ENCODE measurements at places on chromosomes 1 and 21.

GRCh38 chr1:94895518-94895917 lies 31.4 kb downstream of the CNN3 start:
- DNase-seq, result no peak

DNA sequence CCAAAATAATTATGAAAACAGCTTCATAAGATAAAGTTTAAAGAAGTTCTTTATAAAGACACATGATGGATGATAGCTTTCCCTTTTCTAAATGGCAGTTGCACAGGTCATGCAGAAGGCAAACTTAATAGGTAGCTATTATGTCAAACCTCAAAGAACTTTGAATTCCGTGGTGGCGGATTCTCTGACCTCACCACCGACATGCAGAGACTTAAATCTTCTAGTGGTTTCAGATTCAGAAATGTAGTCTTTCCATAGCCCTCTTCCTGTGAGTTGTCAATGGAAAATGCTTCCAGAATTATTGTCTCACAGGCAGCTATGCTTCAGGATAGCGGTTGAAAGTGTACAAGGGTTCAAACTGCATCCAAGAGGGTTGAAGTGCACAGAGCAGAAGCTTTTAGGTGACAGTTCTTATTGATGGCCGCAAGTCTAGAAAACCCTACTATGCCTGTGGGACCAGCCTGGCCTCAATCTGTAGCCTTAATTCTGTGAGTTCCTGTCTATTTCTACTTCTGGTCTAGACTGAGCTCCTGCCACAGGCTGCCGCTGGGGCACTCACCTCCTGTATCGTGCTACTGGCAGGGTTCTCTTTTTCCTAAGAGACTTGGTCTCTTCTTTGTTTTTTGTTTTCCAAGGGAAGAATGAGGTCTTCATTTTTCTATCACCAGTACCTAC lies 117.0 kb upstream of the ERRFI1 start:
- DNase-seq, result no peak

DNA sequence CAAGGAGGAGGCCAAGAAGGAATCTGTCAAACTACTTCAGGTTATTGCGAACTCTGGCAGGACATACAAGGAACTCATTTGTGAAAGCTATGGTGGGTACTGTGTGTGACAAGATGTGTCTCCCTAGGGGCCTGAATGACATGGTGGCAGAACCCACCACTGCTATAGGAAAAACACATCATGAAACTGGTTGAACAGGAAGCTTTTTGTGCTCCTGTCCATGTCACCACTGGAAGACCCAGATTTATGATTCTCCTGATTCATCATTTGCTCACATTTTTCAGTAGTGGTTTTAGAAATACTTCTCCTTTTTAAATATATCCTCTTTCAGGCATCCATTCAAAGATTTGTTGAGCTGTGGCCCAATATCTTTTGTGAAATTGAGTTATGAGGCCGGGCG lies 23.6 kb downstream of the ARMH1 start:
- no peak for DNase-seq

DNA sequence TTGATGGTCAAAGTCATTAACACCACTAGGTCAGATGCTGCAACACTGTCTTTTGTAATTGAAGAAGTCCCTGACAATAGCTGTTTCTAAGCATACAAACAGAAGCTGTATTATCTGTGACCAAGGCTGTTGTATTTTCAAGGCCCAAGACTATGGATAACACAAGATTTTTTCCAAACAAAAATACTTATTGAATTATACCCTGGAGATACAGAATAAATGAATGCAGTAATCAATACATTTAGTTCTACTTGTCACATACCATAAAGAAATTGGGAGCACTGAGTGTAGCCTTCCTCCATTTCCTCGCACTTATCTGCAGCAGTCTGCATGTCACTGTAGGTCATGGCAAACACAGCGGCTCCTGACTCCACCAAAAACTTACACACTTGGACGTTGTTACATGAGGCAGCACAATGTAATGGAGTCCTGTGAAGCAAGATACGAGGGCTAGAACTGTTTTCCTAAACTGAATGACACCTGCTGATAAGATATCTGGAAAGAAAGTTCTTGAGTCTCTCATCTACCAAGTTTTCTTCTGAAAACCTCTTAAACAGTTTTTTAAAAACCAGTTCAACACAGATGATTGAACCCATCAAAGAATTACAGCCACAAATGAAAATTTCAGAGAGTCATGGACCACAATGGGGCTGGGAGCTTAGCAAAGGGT lies 56.9 kb downstream of the TP53BP2 start:
- no peak for DNase-seq

DNA sequence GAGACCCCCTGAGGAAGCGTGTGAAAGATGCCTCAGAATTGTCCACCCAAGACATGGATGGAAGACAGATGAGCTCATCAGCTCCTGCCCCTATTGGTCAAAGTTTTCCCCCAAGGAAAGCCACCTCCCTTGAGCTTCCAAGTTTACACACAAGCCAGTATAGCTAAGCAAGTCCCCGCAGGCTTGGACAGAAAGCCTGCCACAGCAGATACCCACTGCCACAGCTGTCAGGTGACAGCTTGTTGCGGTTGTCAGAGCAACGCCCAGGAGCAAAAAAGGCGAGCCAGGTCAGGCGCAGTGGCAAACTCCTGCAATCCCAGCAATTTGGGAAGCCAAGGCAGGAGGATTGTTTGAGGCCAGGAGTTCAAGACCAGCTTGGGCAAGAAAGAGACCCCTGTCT lies 60.9 kb upstream of the IFNAR2 start:
- DNase-seq, result no peak

- no peak for DNase-seq
Measured at GRCh38 chr1:220241072-220241663, 31.1 kb downstream of the RAB3GAP2 start.

GRCh38 chr1:76259270-76259669 lies 184.7 kb downstream of the ST6GALNAC3 start:
- DNase-seq, result no peak

GRCh38 chr21:36767096-36767495 lies 68.2 kb downstream of the SIM2 start:
- DNase-seq, result no peak

DNA sequence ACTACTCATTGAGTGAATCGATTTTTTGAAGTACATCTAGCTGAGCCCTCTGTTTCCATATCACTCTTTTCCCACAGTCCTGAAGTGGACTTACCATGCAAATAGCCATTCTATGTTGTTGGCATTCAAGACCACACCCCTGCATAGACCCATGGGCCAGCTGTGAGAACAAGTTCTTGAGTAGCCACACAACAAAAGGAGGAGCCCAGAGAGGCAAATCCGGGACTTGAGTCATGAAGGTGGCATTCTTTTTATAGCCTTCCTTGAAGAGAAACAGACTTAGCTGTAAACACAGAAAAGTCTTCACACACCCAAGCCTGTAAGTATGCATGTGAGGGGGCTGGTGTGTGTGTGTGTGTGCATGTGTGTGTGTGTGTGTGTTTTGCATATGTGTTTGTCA lies 13.8 kb upstream of the SPRR5 start:
- DNase-seq, result no peak

DNA sequence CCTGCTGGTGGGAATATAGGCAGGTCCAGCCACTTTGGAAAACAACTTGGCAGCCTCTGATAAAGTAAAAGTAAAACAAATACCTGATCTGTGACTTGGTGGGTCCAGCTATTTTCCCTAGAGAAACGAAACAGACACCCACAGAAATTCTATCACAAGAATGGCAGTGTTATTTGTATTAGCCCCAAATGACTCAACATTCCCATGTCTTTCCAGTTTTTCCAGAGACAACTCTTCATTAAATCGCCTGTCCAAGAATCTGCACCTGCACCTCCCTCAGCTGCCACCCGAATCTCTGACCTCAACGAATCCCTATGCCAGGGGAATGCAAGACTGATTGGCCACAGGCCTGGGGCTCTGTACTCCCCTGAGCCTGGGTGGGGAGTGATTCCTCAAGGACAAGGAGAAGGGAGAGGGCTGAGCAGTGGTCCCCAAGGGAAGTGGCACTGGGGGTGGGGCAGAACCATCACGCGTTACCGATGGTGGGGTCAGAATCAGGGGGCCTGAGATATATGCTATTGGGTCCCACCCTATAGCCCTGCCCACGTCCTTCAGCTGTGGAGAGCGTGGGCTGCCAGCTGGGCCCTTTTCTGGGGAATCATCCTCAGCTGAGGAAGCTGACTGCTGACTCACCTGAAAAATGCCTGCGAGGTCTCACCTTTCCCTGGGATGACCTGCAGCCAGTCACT lies 553.0 kb downstream of the PTPRU start:
- DNase-seq, result no peak

DNA sequence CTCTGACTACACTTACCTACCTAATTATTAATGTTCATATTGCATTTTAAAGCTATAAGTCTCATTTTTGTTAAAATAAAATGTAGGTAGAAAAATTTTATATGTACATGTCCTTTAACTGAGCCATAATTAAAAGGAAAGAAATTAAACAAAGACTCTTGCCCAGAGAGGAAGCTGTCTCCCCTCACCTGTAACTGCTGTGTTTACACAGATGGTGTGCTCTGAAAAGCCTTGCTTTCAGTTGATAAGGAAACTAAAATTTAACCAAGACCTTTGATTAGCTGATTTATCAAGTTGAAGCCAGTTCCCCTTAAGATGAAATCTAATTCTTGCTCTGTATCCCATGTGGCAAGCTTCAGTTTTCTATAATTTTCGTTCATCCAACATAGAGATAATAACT lies 213.5 kb downstream of the LYPLAL1 start:
- DNase-seq, result no peak

GRCh38 chr1:173920861-173921260 lies 3.7 kb upstream of the SERPINC1 start:
- no peak for DNase-seq

DNA sequence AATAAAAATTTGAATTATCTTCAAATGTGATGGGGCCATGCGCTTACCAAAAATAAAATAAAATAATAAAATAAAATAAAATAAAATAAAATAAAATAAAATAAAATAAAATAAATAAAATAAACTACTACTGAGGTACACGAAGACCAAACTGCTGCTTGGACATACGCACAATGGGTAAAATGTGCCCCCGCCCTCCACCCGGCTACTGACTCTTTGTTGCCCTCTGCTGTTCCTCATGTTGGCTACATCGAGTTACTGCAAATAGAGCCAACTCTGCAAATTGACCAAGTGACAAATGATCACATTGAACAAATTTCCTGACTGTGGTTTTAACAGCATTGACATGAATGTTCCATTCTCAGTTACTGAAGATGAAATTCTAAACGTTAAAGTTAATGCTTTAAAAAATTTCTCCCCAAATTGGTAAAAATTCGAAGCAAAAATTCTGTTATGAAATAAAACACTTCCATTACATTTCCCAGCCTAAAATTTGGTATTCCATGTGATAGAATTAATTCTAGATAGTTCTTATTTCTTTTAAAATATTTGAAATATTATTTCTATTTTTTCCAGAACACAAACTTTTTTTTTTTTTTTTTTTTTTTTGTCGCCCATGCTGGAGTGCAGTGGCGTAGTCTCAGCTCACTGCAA lies 18.8 kb upstream of the MAP1LC3C start:
- peak; percentile 5 for DNase-seq

DNA sequence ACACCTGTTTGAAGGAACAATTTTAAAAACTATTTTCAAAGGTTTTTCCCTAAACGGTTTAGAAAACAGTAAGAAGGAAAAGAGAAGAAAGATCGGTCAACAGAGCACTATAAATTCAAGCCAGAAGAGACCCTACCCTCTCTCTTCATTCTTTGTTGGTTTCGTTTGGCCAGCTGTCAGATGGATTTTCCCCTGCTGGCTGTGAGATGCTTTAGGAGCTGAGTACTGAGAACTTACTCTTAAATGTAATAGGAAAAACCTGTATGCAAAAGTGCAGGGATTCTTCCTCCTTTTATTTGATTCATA lies 1.3 kb upstream of the TXNIP start:
- DNase-seq, result no peak

DNA sequence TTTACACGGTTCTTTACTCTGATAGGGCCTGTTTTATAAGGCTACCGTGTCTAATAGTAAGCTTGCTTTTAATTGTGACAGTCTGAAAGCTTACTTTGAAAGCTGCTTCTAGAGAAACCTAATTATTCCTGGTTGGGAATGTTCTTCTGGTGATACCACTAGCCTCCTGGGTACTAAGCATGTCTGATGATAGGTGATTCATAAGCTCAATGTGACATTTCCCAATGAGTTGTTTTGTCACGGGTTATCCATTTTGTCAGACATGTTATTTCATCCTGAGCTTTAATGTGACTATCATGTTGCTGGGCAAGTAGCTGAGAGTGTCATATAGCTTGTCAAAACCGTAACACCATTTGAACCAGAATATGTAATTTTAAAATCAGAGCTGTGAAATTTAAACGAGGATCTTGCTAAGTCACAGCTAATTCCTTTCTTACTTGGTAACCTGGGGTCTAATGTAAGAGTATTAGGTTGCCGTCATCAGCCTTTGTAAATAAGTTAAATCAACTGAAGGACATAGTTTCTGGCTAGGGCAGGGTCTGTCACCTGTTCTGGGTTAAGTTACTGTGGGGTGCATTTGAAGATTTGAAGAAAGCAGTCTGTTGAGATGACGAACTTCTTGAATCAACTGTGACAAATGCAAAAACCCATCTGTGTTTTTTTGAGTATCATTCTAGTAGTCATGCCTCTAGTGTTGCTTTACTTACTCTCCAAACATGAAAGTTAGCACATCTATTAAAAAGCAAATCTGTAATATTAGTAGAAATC lies 529.2 kb downstream of the USP25 start:
- no peak for DNase-seq

GRCh38 chr1:46003315-46003714 lies 129.1 kb downstream of the PIK3R3 start:
- no peak for DNase-seq

- peak; percentile 59 for DNase-seq
Measured at GRCh38 chr1:154407198-154408091, 2.3 kb downstream of the IL6R start.

GRCh38 chr1:29800120-29800519 lies 563.8 kb downstream of the PTPRU start:
- no peak for DNase-seq

DNA sequence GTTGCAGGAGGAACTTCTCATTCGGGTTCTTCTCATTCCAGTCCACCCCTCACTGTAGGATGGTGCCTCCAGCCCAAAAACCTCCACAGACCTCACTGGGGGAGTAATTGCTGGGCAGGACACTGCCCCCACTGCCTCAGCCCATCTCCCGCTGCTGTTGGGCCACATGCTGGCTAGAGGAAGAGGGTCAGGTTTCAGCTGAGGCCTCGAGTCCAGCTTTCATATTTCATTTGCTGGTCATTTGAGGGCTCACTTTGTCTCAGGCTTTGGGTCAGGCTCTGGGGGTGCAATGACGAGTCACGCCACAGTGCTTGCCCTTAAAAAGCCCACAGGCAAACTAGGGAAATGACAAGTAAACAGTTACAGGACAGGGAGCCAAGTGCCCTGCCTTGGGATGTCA lies 9.3 kb downstream of the CDK18 start:
- DNase-seq, result no peak

Data from stimulated activated naive CD8-positive, alpha-beta T cell treated with anti-CD3 and anti-CD28 coated beads, Interleukin-15, amount 100 ng/mL, for 72 hours (primary cell).